ENCODE measurements at places on chromosomes 13 and 19.
A peak's percentile ranks its signal among the peaks of the same experiment; 100 is the strongest.

DNA sequence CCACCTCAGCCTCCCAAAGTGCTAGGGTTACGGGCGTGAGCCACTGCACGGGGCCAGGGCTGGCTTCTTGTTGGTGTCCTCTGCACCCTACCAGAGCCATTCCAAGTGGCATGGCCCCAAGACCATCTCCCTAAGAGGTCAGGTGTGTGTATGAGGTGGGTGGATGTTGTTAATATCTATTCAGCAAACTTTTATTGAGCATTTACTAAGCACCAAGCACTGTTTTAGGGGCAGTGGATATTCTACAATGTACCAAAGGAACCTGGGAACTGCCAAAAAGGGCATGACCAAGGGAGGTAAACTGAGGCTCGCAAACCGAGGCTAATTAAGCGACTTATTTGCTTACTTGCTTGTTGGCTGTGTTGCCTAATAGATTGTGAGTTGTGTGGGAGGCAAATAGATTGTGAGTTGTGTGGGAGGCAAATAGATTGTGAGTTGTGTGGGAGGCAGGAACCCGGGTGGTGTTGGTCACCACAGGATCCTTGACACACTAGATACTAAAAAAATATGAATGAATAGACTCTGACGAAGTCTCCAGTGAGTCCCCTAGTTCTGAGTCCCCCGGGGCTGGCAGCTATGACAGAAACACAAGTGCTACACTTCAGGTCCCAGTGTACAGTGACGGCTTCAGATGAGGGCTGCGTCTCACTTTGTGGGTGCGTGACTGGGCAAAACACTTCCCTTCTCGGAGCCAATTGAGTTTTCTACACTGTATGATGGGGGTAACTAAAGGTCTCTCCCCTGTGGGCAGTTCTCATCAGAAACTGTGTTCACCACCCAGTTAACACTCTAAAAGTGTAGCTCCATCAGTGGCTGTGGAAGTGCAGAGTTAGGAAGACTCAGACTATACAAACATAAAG lies 5.0 kb upstream of the BICRA start:
- DNase-seq, result no peak

- no peak for DNase-seq
Observed at GRCh38 chr13:92433386-92433785, 793.2 kb upstream of the GPC6 start.

GRCh38 chr13:67069117-67069767 lies 160.9 kb downstream of the PCDH9 start:
- DNase-seq, result no peak

- DNase-seq, result no peak
Observed at GRCh38 chr13:40155201-40155600, 499.7 kb downstream of the COG6 start.

- DNase-seq, result no peak
Observed at GRCh38 chr19:871446-872265, 12.2 kb downstream of the CFD start.

- no peak for DNase-seq
Observed at GRCh38 chr13:23848646-23849141, 40.5 kb downstream of the MIPEP start.

DNA sequence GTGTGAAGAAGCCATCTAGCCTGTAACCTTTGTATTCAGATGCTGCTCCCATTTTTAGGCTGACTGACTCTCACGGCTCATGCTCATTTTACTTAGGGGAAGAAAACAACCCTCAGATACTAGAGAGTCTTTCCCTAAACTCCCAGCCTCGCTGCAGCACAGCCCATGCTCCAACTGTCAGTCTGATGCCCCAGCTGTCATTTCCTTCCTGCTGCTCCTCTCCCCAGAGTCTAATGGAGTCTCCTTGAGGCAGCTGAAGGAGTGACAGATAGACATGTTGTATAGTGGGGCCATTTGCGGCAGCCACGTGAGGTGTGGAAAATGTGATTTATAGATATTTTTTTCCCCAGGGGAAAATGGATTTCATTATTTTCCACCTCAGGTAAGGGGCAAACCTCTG lies 59.2 kb upstream of the OLFM4 start:
- no peak for DNase-seq

- DNase-seq, result no peak
Observed at GRCh38 chr13:35285677-35286076, 190.8 kb downstream of the MAB21L1 start.

DNA sequence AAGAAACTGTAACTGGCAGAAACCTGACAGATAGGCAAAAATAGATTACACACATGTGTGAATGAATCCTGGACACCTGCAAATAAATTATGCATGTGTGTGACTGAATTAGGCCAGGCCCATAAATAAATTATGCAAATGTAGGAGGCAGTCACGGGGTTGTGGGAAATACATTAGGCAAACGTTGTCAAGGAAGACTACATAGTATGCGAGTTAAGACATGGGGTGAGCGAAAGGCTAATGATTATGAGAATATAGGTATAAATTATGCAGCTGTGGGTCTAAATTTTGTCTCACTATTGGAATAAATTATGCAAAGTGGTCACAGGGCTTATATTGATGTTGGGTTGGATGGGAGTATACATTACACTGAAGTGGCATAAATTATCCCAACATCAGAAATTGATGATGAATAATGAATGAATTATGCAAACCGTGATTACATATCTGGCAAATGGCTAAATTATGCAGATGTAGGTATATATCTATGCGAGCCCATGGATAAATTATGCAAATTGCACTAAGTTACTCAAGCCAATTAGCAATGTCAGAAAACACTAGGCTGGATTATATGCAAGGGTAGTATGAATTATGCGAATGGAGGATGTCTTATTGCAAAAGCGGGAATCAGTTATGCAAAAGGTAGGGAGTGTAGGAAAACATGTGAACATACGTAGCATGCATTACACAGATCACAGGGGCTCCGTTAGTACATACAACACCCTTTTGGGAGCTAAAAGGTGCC lies 6.8 kb downstream of the SLC8A2 start:
- no peak for DNase-seq

- DNase-seq, result no peak
Observed at GRCh38 chr13:62173958-62174357, 758.3 kb upstream of the PCDH20 start.

DNA sequence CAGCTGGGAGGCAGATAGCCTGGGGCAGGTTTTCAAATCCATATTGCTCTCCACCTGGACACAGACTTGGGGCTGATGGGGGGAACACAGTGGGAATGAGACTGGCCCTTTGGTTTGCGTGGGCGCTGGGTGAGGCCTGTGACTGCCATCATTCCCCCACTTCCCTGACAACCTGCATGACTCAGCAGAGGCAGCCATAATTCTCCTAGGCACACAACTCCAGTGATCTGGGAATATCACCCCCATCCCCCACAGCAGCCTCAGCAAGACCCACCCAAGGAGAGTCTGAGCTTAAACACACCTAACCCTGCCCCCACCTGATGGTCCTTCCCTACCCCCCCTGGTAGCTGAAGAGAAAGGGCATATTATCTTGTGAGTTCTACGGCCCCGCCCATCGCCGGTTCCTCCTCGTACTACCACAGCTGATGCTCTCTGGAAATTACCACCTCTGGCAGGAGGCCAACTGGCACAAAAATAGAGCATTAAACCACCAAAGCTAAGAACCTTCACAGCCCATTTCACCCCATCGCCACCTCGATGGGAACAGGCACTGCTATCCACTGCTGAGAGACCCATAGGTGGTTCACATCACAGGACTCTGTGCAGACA lies 71.0 kb downstream of the RNF17 start:
- no peak for DNase-seq

DNA sequence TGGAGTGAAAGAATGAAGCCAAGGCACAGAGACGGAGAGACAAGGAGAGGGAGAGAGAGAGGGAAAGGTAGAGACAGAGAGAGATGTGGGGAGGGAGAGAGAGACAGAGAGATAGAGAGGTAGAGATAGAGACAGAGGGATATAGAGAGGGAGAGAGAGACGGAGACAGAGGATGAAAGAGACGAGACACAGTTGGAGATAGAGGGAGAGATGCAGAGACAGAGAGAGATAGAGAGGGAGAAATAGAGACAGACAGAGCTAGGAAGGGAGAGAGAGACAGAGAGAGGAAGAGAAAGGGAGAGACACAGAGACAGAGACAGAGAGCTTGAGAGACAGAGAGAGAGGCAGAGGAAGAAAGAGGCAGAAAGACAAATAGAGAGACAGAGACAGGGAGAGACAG lies 4.5 kb upstream of the CSNK1G2 start:
- no peak for DNase-seq

- DNase-seq, result no peak
Observed at GRCh38 chr19:33005440-33005839, 33.4 kb downstream of the FAAP24 start.

DNA sequence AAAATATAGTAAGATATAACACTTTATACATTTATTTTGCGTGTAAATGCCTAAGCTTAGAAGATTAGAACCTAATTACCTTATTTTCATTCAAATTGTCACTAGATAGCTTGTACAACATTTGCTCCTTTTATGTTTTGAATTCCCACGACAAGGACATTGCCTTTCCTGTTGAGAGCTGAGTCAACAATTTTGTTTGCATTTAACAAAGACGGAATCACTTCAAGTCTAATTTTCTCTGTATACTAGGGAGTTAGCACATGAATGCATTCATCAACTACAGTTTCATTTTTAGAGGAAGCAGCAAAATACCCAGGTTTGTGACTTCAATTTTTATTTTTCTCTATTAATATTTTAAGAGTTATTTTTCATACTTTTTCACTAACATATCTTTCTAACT lies 48.7 kb upstream of the PCCA start:
- no peak for DNase-seq

- peak; percentile 64 for DNase-seq
Observed at GRCh38 chr19:2523630-2524311, 47.8 kb downstream of the GADD45B start.

DNA sequence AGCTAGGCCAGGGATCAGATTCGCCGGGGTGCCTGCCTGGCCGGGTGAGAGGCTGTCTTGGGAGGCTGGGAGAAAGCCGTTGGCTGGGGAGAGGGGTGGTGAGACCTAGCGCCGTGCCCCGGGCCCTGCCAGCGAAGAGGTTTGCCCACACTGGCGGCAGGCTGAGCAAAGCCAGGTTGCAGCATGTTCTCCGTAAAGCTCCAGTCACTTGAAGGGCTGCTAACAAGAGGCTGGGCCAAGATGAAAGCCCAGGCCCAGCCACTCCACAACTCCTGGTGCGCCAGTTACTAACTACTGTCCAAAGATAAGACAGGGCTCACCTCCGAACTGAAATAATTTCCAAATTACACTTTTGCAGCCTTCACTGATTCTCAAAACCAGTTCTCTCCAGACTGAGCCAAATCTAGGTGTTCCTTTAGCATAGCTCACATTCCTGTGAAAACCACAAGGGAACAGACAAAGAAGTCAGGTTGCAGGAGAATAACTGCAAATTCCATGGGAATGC lies 16.3 kb downstream of the ELAVL1 start:
- no peak for DNase-seq
